CD4-positive, alpha-beta T cell treated with Interferon alpha-2 for 1 hour (primary cell): ENCODE measurements at places on chromosomes 5 and 9.

- no peak for DNase-seq
These were observed 3.1 kb upstream of the NDUFS4 start for GRCh38 chr5:53557386-53557785.

DNA sequence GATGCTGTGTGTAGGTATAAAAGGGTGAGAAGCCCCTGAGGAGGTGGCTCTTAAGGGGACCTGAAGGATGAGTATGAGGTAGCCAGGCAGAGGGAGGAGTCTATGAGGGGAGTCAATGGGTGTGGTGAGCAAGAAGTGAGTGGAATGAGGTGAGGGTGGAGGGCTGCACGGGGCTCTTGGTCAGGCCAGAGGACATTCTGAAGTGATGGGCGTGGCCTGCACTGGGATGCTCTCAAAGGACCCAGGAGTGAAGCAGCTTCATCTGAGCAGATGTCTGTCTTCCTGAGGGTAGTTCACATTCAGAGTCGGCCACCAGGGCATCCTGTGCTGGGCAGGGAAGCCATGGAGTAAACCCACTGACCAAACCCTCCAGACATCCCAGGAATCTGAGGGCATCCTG is 45.1 kb upstream of the SAP30L start:
- no peak for DNase-seq

DNA sequence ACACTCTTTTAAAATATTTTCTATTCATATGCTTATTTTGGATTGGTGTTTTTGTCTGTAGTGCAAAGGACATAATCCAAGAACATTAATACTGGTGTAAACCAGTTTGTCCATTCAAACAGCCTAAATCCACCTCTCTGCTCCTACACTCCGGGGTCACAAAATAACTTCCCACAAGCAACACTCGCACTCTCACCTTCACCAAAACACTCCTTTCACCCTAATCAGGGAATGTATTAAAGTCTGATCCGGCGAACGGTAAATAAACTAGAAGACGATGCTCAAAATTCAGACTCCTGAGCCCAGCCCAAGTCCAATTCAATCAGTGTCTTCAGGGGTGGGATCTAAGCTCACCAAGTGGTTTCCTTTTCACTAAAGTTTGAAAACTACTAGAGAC is 649 bp downstream of the AP3B1 start:
- no peak for DNase-seq

GRCh38 chr5:127008300-127008975 is 21.9 kb downstream of the MARCHF3 start:
- DNase-seq: no peak

DNA sequence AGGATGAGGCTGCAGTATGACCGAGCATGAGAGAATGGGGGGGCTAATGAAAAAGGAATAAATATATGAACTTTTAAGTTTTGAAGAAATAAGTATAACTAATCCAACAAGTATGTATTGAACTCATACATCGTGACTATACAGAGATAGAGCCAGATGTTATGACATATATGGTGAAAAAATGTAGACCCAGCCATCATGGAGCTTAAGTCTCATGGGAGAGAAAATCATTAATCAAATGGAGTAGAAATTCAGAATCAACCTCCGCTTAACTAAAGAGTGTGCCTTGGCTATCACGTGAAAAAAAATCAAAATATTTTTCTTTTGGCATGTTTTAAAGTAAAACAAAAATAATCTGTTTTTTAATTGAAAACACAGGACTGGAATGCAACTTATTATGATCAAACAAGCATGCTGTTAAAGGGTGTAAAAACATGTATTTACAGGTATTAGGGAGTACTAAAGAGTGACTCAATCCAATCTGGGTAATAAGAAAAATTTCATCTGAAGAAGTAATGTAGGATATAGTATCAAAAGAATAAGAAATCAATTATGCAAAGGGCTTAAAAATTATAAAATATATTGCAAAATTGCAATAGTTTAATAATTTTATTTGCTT is 868.5 kb upstream of the NUDT12 start:
- no peak for DNase-seq
